Brain pericyte (primary cell): ENCODE measurements at places on chromosomes 7 and 10.
A peak's percentile ranks its signal among the peaks of the same experiment; 100 is the strongest.

- no peak for DNase-seq
These were observed 390.0 kb upstream of the AUTS2 start for GRCh38 chr7:69208276-69208675.

DNA sequence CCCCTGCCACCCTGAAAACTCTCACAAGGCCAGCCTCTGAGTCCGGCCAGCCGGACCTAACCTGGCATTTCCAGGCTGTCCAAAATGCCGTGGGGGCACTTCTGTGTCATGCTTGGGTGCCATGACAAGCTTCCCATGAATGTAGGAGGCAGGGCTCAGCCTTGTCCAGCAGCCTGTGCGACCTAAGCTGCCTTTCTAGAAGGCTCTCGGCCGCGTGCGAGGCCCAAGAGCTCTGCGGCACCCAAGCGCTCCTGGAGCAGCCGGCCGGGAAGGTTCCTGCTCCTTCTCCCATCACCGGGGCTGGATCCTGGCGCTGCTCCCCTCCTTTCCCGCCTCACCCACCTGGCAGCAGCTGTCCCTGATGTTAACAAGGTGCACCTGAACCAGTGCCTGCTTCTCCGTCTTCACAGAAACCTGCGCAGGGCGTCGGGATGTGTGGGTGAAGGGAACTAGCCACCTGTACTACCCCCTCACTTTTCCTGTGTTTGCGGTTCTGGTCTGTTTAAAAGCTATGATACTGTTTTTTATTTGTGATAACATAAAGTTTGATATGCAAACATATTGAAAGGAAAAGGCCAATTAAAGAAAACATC, 6.1 kb downstream of the GPER1 start:
- no peak for DNase-seq

- no peak for DNase-seq
These were observed 51.8 kb upstream of the STEAP4 start for GRCh38 chr7:88358526-88358838.

DNA sequence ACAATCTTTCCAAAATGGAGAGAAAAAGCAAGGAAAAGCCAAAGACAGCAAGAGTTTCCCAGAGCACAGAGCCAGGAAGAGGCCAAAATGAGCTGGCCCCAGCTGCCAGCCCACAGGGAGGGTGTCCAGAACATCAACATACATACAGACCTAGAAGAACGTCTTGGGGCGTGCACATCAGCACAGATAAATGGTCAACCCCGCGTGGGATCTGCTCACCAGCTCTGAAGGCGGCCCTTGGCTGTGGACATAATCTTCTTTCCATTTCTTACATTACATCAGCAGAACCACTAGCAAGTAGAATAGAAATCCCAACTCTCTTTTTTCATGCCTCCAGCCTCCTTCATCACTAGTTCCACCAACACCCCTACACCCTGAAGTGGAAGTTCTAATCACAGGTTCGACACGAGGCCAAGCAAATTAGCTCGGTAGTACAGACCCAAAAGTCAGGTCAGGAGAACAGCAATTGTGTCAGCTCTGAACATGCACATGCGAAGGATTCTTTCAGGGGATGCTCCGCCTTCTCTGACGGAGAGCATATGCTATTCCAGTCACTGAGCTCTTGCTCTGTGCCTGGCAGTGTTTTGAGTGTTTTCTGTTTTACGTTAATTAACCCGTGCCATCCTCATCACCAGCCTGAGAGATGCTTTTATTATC, 16.4 kb downstream of the SH3PXD2A start:
- no peak for DNase-seq

- DNase-seq, result no peak
These were observed 609.7 kb downstream of the INHBA start for GRCh38 chr7:41093141-41093540.

- no peak for DNase-seq
These were observed 92.2 kb downstream of the EGFR start for GRCh38 chr7:55110993-55111361.

DNA sequence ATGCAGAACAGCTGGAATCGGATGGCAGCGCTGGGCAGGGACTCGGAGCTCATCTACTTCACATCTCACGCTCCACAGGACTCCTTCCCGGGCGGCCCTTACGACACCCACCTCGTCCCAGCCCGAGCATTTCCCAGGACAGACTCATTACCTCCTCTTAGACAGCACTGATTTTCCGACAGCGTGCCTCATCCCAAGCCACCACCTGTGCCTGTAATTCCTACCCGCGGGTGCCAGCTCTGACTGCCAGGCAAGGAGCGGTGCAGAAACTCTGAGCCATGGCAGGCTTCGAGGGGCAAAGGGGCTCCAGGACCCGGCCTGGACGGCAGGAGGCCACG, 25.6 kb downstream of the GPER1 start:
- no peak for DNase-seq

- no peak for DNase-seq
These were observed 93.2 kb upstream of the SAMD8 start for GRCh38 chr10:75018251-75018650.

GRCh38 chr7:123797673-123798531, 47.1 kb upstream of the HYAL4 start:
- peak; percentile 16 for DNase-seq

DNA sequence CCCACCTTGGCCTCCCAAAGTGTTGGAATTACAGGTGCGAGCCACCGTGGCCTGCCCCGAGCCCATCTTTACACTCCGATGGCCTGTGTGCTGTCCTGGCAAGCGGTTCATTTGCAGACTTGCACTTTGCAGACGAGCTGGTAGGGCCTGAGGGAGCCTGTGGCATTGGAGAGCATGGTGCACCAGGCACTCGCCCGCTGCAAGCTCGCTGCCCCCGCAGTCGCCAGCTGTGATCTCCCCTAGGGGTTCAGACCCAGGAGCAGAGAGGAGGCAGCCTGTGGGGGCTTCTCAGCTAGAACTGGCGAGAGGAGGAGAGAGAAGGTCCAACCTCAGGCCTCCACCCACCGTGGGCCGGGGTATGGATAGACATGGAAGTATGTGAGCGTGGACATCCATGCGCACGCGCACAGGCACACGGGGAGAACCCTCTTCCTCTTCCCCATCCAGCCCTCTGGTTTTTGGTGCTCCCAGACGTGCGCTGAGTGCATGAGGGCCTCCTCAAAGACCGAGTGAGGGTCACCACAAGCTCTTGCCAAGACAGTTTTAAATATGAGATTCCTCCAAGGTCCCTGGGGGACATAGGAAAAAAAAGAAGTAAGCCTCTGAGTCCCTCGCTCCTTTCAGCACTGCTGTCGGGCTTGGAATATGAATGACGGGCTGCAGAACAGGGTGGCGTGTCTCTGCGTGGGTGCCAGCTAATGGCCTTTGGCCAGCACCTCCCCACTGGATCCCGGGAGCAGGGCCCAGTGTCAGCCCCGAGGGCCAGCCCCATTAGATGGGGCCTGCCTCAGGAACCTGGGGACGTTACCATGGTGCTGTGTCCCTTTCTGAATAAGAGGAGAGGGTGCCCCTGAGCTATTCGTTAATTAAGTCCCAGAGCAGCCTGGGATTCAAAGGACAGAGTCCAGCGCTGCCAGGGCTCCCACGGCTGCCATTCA, 15.1 kb upstream of the TTYH3 start:
- no peak for DNase-seq

DNA sequence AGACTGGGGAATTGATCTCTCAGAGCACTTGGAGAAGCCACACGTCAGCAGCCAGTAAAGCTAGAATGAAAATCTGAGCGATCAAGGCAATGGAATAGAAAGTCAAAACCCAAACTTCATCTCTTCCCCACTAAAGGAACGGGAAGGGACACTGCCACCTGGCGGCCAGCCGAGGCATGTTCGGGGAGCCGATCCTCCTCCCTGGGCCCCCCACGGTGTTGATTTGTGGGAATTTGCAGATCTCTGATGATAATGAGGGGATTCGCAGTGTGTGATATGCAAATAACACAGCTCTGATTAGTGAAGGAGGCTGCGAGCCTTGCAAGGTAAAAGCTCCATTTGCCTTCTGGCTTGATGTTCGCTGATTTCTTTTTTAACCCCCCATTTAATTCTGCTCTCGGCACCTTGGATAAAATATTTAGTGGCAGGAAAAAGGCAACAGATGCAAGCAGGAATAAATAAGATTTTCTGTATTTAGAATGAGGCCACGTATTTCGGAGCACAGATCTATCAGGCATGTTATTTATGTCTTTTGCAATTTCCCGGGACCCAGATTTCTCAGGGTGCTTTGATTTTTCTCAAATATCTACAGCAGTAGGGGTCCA, 258.6 kb downstream of the PAXIP1 start:
- no peak for DNase-seq

- DNase-seq, result no peak
These were observed 17.0 kb downstream of the KCP start for GRCh38 chr7:128893251-128894100.

GRCh38 chr7:33108554-33109004, 625 bp downstream of the RP9 start:
- DNase-seq, result no peak

DNA sequence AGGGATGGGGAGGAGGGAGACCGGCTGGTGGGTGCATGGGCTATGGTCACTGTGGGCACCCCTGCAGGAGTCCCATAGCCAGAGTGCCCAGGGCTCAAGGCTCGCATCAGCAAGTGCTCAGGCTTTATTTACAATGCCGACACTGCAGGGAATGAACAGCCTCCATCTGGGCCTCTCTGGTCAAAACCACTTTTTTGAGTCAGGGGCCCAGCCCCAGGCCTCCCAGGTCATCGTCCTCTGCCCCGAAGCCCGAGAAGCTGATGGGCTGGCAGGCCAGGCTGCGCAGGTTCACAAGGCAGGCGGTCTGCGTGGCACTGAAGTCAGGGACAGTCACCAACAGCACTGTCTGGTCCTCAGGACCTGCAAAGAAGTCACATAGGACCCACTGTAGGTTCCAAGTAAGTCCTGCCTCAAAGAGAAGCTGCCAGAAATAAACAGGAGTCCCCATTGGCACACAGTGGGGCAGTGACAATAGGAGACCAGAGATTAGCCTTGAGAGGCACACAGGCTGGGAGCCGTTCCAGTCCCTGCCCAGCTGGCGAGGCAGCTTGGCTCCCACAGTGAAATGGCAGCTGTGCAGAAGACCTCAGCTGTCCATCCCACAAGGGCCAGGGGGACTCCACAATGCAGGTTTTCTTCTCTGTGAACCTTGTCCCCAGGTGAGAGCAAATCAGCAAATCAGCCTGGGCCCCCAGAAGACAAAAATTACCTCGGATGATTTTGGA, 8.6 kb downstream of the POLD2 start:
- no peak for DNase-seq

- no peak for DNase-seq
These were observed 139.7 kb upstream of the TMEM72 start for GRCh38 chr10:44771233-44771995.

DNA sequence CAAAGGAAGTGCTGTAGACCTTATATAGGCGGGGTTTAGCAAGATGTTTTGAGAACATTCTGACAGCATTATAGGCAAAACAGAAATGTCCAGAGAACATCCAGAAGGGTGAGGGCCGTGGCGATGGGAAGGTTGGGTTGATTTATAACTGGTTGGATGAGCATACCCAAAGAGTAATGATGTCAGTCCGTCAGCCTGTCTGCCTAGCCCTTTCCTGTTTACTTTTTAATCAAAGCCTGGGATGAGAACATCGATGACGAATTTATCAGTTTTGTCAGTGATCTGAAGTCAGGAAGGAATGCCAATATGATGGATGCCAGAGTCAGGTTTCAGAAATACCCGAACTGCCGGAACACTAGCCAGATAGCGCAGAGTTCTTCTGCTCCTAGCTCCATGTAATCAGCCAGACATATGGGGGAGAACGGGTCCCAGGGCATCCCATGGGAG, 33.8 kb upstream of the TRIM8 start:
- DNase-seq, result no peak

- peak; percentile 29 for DNase-seq
These were observed 132.7 kb upstream of the MDFIC start for GRCh38 chr7:114789161-114789560.

DNA sequence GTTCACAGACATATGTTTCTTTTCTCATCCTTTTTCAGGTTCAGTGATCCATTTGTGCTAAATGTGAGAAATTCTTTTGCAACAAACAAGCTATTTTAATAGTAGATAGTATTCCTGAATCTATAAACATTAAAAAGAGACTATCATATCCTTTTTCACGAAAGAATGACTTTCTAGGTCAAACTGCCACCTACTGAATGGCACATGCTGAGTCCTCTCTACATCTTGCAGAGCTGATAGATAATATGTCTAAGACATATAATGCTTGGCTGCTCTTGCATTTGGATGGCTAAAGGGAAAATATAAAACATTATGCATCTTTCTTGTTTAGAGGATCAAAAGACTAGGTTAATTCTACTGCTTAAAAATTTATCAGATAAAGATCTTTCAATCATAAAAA, 114.1 kb upstream of the SLC26A5 start:
- no peak for DNase-seq

DNA sequence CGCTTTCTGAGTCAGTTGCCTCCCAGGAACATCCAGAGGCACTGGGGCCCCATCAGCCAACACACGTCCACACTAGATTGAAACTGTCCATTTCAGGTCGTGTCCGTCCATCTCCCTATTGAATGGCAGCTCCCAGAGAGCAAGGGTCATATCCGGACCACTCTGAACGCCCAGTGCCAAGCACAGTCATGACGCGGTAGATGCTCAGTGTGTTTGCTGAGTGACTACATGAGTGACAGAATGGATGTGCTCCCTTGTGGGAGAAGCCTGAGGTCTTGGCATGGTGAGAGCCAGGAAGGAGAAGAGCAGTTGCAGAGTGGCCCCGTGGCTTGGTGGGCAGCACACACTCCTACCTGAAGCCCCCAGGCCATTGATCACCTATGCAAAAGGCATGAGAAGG, 92.5 kb upstream of the CUX1 start:
- no peak for DNase-seq

DNA sequence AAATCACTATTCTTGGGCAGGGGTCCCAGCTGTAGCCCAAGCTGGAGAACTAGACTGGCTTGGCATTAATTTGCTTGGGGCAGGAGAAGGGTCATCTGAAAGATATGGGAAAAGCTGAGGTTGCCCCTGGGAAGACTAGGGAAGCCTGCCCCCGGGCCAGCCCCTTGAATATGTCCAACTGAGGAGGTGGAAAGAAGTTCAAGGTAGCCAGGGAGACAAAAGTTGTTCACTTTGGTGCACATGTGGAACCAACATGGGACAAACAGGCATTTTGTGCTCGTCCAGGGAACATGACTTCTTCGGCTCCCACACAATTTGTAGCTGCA, 1.4 kb upstream of the LRRC61 start:
- DNase-seq, result no peak

- DNase-seq, result no peak
These were observed 165.4 kb upstream of the MTPN start for GRCh38 chr7:136142583-136142982.

DNA sequence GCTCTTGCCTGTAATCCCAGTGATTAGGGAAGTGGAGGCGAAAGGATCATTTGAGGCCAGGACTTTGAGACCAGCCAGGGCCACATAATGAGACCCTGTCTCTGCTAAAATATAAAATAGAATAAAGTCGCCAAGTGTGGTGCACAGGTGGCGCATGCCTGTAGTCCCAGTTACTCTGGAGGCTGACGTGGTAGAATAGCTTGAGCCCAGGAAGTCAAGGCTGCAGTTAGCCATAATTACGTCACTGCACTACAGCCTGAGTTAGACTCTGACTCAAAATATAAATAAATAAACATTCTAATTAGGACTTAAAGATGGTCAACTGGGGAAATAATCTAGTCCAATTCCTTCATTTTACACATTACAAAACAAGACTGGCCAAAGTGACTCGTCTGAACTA, 768 bp downstream of the CHCHD2 start:
- DNase-seq, result no peak
